ENCODE measurements at places on chromosomes 16 and 17.

GRCh38 chr16:81469710-81470535, 25.3 kb downstream of the CMIP start:
- no peak for DNase-seq

DNA sequence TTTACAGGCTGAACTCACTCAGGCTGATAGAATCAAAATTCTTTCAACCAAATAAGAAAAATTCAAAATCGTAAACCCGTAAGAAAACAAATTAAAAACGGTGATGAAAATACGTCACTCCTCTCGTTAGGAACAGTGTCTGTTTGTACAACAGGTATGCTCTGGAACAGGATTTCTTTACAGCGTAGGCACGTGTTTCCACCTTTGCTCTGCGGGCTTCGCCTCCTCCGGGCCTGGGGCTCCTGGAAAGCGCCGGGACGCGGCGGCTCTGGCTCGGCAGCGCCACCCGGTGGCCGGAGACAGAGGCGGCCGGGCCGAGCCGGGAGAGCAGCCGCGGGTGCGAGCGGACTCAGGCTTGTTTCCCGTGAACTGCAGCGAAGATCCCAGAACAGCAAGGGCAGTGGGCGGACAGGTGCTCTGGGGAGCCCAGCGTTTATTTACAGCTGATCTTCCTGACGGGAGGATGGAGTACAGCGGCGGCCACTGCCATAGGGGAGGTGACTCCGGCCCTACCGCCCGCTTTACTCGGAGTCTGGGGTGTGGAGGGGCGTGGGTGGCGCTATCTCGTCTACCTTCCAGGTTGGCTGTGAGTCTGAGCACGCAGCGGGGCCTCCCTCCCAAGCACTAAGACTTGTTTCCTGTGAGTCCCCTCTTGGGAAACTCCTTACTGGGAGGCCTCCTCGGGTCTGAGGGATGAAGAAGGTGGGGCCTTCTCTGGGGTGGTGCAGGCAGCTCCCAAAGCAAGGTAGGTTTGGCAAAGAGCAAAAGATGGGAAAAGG, 40.5 kb upstream of the ATP2A3 start:
- peak; percentile 63 for DNase-seq

DNA sequence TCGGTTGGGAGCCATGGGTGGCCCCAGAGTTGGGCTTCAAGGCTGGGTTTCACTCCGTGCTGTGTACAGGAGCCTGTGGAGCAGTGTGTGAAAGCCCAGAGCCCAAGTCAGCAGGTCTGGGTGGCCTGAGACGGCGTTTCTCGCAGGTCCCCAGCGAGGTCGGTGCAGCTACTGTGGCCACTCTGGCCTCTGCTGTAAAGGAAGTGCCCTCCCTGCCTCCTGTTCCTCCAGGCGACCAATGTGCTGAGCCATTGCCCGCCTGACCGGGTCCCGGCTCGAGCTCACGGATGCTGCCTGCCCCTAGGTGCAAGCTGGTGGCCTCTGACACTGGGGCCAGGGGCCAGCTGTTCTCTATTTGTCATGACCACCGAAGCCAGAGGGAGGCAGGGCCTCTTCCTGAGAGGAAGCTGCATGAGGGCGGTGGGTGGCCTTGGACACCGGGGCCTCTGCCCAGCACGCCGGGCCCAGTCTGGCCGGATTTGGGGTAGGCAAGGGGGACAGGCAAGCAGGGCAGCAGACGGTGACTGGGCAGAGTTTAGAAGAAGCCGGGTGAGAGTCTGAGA, 170.9 kb downstream of the IRF8 start:
- no peak for DNase-seq

DNA sequence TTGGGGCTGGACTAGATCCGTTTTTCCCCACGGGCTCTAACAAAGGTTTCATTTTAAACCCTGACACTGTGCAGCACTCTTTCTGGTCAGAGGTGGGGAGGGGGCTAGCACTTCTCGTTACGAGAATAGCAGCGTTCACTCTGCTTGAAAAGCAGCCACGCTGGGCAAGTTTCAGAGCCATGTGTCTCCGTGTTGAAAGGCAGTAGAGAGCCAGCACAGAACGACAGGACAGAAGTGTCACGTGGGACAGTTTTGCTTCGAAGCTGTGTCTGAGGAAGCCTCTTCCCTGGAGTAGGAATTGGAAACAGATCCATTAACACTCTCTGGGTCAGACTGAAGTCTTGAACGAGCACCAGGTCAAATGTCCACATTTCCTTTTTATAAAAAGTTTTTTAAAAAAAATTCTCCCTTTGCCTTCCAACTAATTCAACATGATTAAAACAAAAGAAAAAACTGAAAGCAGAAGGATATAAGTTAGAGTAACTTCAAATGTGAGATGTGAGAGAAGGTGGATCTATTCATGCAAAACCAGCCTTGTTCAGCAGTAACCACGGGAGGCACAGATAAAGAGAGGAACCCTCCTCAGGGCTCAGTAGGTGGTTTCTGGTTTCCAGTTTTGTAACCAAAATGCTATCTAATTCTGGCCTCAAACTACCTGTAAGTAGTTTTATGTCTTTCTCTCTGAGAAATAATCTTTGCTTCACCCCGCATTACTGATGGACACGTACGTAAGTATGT, 65.0 kb downstream of the SMG6 start:
- no peak for DNase-seq

- no peak for DNase-seq
These were observed 21.3 kb upstream of the C1QTNF8 start for GRCh38 chr16:1117176-1117900.

- DNase-seq: no peak
These were observed 223.0 kb upstream of the RPL38 start for GRCh38 chr17:73980517-73980916.

All from SHP77 (cell line).